ENCODE measurements at places on chromosomes 6 and 20. TPM values are rescaled to one million over a fixed set of nuclear protein-coding genes. Genes with fewer than 3 reads are reported as not detected.

- no peaks in the 10 kb centered on the region for H3K36me3 ChIP-seq
- H3K27me3 ChIP-seq, result peaks cover 5% of the 10 kb centered on the region
- no peak for DNase-seq
- peaks cover 2% of the 10 kb centered on the region for H3K4me1 ChIP-seq
- no peak overlapping the region for H3K27ac ChIP-seq
Measured at GRCh38 chr6:71345476-71346333, 57.1 kb downstream of the OGFRL1 start.

DNA sequence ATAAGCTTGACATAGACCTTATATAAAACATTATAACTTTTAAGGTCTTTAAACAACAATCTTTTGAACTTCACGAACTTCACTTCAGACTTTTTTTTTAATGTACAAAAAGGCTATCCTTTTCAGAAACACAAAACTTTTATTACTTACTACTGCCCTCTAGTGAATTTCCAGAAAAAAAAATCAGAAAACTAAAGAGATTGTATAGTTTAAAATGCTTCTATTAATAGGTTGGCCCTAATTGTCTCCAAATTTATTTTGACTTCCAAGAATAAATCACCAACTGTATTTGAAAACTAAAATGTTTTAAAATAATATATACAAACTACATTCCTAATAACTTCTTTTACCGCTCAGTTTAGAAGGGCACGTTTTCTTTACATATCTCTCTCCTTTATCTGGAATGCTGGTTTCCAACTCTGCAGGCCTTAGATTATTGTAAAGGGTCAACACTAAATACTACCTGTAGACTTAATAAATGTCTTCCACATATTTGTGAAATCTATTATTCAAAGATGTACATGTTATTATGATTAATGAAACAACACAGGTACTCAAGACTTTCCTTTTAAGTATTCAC is 66.8 kb downstream of the LMBRD1 start:
- H3K27me3 ChIP-seq, result no peaks in the 10 kb centered on the region
- H3K36me3 ChIP-seq, result peaks cover 20% of the 10 kb centered on the region
- DNase-seq, result no peak
- H3K4me1 ChIP-seq, result peaks cover 3% of the 10 kb centered on the region
- H3K4me3 ChIP-seq, result no peak overlapping the region
- H3K27ac ChIP-seq, result no peak overlapping the region

NMBR gene
- total RNA-seq, result not detected

GRCh38 chr6:88378639-88379038 is 212.5 kb upstream of the CNR1 start:
- no peak overlapping the region for H3K4me3 ChIP-seq
- H3K36me3 ChIP-seq, result no peaks in the 10 kb centered on the region
- H3K27ac ChIP-seq, result no peak overlapping the region
- H3K4me1 ChIP-seq, result no peaks in the 10 kb centered on the region

GRCh38 chr20:38728191-38728781 is 4.0 kb downstream of the SLC32A1 start:
- peaks cover 79% of the 10 kb centered on the region for H3K27me3 ChIP-seq
- H3K27ac ChIP-seq, result no peak overlapping the region
- no peak overlapping the region for H3K4me3 ChIP-seq

PRPH2 gene
- total RNA-seq, result not detected

GRCh38 chr6:168086616-168087015 is 7.6 kb upstream of the FRMD1 start:
- no peak overlapping the region for H3K4me3 ChIP-seq
- H3K36me3 ChIP-seq, result no peaks in the 10 kb centered on the region
- no peaks in the 10 kb centered on the region for H3K4me1 ChIP-seq
- H3K27ac ChIP-seq, result no peak overlapping the region
- no peaks in the 10 kb centered on the region for H3K27me3 ChIP-seq
- no peak for DNase-seq

GRCh38 chr6:36120539-36120938 is 9.8 kb upstream of the MAPK13 start:
- H3K36me3 ChIP-seq, result peaks cover 9% of the 10 kb centered on the region
- peaks cover 86% of the 10 kb centered on the region for H3K4me1 ChIP-seq
- peak overlapping the region; percentile 98 for H3K27ac ChIP-seq
- H3K4me3 ChIP-seq, result peak overlapping the region; percentile 69
- DNase-seq, result peak; percentile 92
- no peaks in the 10 kb centered on the region for H3K27me3 ChIP-seq

GRCh38 chr6:1001655-1002349 is 308.9 kb upstream of the EXOC2 start:
- H3K27ac ChIP-seq, result no peak overlapping the region
- H3K4me3 ChIP-seq, result no peak overlapping the region
- no peaks in the 10 kb centered on the region for H3K4me1 ChIP-seq
- DNase-seq, result no peak
- peaks cover 4% of the 10 kb centered on the region for H3K27me3 ChIP-seq
- H3K36me3 ChIP-seq, result no peaks in the 10 kb centered on the region

DNA sequence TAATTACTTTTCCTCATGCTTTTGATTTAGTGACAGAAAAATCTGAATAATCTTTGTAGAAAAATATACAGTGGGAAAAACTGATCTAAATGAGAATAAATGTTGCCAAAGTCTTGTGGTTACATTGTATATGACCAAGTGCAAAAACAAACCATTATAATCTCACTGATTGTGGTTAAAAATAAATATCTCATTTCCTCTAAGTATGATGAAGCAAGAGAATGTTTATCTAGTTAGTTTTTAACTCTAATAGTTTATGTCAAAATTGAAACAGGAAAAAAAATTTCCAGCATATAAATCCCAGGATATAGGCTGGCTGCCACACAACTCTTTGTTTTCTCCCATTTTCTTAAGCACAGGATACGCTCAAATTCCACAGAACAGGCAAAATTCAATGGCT is 392.7 kb upstream of the ID4 start:
- H3K36me3 ChIP-seq, result no peaks in the 10 kb centered on the region
- no peak overlapping the region for H3K27ac ChIP-seq
- DNase-seq, result no peak
- no peak overlapping the region for H3K4me3 ChIP-seq

- H3K27me3 ChIP-seq, result peaks cover 8% of the 10 kb centered on the region
- no peak overlapping the region for H3K4me3 ChIP-seq
- no peak overlapping the region for H3K27ac ChIP-seq
- peaks cover 8% of the 10 kb centered on the region for H3K4me1 ChIP-seq
Measured at GRCh38 chr20:650281-650680, 2.7 kb downstream of the SRXN1 start.

DNA sequence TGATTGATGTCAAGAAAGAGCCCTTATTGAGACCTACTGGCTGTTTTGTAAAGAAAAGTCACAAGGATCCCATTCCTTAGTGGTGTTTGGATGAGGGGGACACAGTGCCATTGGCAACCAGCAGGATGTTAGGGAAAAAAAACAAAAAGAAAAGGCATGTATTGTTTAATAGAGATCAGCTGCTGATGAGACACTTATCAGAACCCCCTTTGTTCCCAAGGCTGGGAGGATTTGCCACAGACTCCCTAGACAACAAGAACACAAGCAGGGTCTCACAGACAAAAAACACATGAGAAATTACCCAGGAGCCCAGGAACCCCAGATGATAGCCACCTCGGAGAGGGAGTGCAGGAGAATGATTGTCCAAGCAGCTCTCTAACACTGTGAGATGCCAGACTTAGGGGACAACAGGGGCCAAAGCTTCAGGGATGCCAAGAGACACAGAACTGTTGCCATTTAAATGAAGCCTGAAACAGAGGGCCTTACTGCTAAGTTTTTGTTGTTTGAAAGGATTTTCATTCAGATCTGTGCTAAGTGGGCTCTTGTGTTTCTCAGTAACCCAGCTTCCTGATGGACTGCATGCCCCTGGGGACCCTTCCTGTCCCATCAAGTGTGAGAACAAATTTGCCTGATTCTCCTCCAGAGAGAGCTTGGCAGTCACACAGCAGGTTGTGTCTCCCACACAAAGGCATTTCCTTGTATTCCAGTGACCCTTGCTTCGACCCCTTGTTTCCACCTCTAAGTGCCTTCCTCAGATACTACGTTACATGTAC is 48.7 kb upstream of the HEY2 start:
- H3K4me1 ChIP-seq, result no peaks in the 10 kb centered on the region
- H3K27me3 ChIP-seq, result peaks cover 7% of the 10 kb centered on the region
- no peak overlapping the region for H3K4me3 ChIP-seq

GRCh38 chr20:2387580-2387979 is 6.9 kb downstream of the TGM6 start:
- no peak overlapping the region for H3K27ac ChIP-seq
- no peak overlapping the region for H3K4me3 ChIP-seq
- H3K36me3 ChIP-seq, result no peaks in the 10 kb centered on the region
- no peak for DNase-seq

Data from activated naive CD4-positive, alpha-beta T cell treated with anti-CD3 and anti-CD28 coated beads for 36 hours (primary cell).